GM04504 (cell line): ENCODE measurements at places on chromosomes 12 and 14.

DNA sequence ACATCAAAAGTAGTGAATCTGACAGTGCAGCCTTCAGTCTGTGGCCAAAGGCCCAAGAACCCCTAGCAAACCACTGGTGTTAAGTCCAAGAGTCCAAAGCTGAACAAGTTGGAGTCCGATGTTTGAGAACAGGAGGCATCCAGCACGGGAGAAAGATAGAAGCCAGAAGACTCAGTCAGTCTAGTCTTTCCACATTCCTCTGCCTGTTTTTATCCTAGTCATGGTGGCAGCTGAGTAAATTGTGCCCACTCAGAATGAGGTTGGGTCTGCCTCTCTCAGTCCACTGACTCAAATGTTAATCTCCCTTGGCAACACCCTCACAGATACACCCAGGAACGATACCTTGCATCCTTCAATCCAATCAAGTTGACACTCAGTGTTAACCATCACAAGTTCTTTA, 1255.4 kb downstream of the LRFN5 start:
- no peak for DNase-seq

DNA sequence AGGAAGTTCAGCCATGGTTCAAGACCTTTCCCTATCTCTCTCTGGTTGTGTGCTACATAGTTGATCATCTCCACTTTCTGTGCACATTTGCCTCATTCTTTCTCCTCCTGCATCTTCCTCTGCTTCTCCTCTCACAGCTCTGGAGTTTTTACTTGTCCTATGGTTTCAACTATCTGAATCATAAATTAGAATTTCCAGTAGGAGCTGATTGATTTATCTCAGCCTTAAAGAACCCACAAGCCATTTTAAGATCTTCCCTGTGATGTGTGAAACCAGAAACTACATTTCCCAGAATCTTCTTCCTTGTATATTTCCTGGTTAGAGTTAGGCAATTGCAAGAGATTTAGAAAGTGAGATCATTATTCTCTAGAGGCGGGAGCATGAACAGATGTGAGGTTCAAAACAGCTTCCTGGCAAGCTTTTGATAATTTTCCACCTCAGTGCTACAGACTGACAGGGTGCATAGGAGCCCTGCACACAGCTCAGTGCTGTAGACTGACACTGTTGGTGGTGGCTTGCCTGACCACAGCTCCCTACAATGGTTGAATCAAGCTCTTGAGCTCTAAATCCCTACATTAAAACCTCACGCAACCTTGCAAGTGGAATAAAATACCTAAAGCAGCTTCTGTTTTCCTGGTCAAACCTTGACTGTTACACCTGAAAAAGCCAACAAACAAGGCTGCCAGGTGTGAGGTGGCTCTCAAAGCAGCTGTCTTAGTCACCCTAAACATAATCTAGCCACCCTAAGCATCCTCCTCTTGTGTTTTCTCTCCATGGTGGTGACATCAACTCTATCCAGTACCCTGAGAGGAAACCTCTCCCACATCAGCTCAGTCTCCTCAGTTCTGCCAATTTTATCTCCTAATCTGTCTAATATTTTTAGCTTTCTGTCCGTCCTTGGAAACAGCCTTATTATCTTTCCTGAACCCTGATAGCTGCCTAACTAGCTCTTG, 21.5 kb upstream of the IFNG start:
- DNase-seq = no peak

DNA sequence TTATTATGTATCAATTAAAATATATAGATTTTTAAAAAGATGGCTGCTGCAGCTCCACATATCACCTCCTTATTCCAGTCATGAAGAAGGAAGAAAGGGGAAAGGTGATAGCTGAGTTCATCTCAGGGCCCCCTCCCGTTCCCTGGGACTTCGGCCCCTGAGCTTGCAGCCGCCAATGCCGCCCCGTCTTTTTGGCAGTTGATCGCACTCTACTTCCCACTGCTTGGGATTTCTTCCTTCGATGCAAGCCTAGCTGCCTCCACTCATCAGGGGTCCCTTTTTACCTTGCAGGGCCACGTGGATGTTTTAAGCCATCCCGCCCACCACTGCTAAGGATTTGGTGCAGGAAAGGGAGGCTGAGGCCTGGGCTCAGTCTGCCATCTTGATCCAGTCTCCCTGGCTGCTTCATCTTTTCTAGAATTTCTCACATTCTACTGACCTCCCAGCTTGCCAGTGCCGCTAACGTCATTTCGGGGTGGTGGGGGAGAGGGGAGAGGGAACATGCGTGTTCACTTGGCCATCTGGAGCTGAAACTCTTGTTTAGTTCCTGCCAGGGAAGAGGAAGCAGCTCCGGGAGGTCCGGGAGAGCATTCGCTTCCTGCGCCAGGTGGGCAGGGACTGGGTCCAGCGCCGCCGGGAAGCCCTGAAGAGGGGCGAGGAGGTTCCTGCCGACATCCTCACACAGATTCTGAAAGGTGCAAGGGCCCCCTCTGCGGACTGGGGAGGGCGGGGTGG, 31.3 kb downstream of the CYP46A1 start:
- no peak for DNase-seq

GRCh38 chr14:103014466-103015228, 42.7 kb downstream of the CDC42BPB start:
- no peak for DNase-seq

DNA sequence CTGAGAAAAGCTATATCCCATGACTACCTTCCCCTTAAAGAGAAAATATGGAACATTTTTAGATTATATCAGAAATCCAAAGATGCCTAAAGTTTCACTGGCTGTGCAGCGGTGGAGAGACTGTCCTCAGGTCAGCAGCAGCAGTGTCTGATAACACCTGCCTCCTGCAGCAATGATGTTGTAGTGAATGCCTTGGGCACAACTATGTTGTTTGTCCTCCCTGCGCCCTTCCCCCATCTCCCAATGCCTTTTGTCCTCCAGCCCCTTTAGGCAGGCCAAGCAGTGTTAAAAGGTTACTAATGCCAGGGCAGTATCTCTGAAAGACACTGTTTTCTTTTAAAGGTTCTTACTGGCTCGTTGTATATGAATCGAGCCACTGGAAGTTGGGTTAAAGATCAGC, 13.2 kb downstream of the RTRAF start:
- DNase-seq = no peak

DNA sequence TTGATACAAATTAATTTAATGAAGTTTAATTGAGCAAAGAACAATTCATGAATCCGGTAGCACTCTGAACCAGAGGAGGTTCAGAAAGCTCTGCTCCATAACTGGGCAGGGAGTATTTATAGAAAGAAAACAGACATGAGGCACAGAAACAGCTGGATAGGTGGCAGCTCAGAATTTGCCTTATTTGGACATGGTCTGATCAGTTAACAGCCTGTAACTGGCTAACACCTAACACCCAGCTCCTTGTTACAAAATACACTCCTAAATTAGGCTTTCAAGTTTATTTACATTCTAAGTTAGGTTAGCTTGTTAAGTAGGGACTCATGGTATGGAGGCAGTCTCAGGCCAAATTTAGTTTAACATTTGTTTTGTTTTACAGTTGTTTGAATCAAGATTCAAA, 67.8 kb upstream of the TMCC3 start:
- DNase-seq = no peak

GRCh38 chr12:79531518-79531917, 159.2 kb downstream of the PAWR start:
- DNase-seq = no peak

GRCh38 chr12:510071-510825, 50.5 kb downstream of the B4GALNT3 start:
- no peak for DNase-seq

- no peak for DNase-seq
Measured at GRCh38 chr12:72540811-72541210, 268.6 kb downstream of the TRHDE start.

- no peak for DNase-seq
Measured at GRCh38 chr12:58419196-58419760, 477.9 kb downstream of the ATP23 start.

DNA sequence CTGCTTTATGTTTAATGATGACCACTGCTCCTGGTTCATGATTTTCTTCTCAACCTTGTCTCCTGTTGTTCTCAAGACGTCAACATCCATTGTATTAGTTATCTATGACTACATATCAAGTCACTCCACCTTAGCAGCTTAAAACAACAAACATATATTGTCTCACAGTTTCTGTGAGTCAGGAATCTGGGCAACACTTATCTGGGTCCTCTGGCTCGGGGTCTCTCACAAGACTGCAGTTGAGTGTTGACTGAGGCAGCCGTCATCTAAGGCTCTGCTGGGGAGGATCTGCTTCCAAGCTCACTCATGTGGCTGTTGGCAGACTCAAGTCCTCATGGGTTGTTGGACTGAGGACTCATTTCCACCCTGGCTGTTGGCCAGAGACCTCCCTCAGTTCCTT, 27.3 kb upstream of the FRS2 start:
- DNase-seq = no peak

GRCh38 chr12:6998715-6999451, 19.4 kb downstream of the LPCAT3 start:
- no peak for DNase-seq

DNA sequence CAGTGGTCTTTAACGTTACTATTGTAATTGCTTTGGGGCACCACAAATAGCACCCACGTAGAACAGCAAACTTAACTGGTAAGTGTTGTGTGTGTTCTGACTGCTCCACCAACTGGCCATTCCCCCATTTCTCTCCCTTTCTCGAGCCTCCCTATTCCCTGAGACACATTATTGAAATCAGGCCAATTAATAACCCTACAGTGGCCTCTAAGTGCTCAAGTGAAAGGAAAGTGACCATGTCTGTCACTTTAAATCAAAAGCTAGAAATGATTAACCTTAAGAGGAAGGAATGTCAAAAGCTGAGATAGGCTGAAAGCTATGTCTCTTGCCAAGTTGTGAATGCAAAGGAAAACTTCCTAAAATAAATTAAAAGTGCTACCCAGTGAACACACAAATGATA, 22.3 kb downstream of the PPP1R13B start:
- DNase-seq = no peak

- no peak for DNase-seq
Measured at GRCh38 chr12:120115066-120115465, 1.5 kb downstream of the RAB35 start.

DNA sequence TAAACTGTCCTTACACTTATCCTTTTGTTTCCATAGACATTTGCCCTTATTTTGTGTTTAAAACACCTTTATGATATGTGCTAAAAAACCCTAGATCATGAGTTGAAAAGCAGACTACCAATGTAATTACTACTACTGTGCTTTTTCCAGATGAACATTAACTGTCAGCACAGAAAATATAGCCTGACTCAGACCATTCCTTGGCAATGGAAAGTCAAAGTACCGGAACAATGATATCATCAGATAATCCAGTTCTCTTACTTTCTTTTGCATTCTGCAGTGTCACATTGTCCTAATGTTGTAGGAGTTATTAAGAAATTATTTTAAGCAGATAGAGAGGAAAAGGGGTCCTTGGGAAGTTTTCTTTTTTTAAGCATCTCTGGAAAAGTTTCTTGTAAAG, 1189.0 kb upstream of the FLRT2 start:
- peak; percentile 13 for DNase-seq

GRCh38 chr14:89288114-89288513, 128.9 kb downstream of the FOXN3 start:
- DNase-seq = no peak

DNA sequence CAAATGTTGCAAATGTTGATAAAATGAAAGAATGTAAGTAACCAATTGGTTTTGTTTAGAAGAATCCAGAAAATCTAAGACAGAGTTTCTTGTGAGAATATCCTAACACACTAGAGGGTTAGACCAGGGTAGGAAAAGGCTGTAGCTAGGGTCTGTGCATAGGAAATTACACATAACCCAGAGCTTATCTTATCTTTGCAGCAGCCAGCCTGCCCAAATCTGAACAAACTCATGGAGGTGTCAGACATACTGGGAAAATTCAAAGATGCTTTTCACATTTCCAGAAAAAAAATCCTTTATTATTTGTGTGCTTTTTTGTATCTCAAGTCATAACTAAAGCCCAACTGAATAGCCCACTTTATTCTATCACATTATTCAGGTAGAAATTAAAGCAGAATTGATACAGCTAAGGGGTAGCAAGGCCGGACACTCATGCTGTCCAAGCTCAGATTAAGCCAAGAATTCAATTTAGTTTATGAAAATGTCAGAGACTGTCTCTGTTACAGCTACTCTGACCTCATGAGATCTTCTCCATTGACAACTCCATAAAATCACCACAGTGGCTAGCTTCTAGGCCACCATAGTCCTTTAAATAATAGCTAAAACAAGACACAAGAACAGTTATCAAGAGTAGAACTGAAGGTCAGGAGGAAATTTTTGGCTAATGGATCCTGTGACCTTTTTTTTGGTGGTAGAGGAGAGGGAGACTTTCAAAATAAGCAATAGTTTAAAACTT, 169.6 kb upstream of the RASSF8 start:
- DNase-seq = no peak

DNA sequence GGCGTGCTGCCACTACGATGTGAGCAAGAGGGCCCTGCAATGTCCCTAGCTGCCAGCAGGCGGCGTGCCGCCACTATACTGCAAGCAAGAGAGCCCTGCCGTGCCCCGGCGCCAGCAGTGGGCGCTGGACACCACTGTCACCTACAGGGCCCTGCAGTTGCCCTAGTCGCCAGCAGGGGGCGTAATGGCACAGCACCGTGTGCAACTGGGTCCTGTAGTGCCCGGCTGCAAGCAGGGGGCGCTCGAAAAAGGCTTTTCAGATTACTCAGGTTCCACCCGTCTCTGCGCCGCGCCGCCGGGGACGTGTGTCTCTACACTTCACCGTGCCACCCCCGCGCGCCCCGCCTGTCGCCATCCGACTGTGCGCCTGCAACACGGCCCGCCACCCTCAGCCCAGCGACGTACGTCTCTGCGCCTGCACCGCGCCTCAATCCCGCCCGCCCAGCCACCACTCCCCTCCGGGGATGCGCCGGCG, 1356.9 kb downstream of the TMEM121 start:
- DNase-seq = no peak

- no peak for DNase-seq
Measured at GRCh38 chr12:130308393-130308792, 29.3 kb upstream of the PIWIL1 start.

DNA sequence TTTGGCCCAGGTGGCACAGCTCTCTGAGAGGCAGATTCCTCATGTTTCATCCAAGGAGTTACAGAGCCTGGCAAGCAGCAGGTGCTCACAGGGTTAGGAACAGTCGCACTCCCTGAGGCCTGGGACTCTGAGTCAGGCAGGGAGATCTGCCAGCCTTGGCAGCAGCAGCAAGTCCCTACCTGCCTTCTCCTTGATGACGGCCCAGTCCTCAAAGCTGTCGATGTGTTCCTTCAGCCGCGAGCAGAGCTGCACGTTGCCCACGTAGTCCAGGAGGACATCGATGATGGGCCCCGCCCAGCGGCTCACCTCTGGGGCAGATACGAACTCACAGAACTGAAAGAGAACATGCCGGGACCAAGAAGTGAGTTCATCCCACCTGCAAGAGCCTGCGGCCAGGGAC, 10.4 kb downstream of the FAM181A start:
- DNase-seq = no peak
